ENCODE measurements at places on chromosomes 1 and 21.
A peak's percentile ranks its signal among the peaks of the same experiment; 100 is the strongest.

- no peak for DNase-seq
Observed at GRCh38 chr1:70909262-70909822, 138.3 kb downstream of the PTGER3 start.

DNA sequence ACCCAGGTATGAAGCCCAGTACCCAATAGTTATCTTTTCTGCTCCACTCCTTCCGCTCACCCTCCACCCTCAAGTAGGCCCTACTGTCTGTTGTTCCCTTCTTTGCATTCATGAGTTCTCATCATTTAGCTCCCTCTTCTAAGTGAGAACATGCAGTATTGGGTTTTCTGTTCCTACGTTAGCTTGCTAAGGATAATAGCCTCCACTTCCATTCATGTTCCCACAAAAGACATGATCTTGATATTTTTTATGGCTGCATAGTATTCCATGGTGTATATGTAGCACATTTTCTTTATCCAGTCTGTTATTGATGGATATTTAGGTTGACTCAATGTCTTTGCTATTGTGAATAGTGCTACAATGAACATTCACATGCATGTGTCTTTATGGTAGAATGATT is 2.8 kb upstream of the TP53BP2 start:
- DNase-seq = no peak

DNA sequence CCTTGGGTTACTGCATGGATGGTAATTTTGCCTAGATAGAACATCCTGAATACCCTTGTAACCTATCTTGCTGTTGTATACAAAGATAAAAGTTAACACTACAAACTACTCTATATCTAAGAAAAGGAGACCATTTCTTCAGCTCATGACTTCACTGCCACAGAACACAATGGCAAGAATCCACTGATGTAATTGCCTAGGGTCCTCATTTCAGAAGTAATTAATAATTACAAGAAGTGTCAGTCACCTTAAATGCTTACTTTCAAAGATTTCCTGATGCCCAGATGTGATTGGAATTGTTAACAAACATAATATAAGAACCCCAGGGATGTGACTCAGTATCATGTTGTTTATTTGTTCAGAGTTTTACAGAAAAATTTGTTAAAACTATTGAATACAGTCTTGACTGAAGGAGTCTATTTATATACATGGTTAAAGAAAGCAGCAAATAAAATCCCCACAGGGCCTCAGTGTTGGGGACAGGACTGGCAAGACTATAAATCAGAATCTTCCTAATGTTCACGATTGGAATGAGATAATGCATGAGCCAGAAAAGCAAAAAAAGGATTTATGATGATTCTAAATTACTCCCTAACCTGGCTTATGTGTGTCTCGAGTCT is 83.9 kb downstream of the CRB1 start:
- no peak for DNase-seq

GRCh38 chr1:53833393-53833792 is 4.7 kb downstream of the NDC1 start:
- DNase-seq = no peak

- DNase-seq = no peak
Observed at GRCh38 chr1:32032275-32032615, 18.6 kb downstream of the KHDRBS1 start.

GRCh38 chr1:204894606-204895005 is 23.9 kb downstream of the NFASC start:
- no peak for DNase-seq

GRCh38 chr1:34928699-34929496 is 552 bp downstream of the DLGAP3 start:
- no peak for DNase-seq

- no peak for DNase-seq
Observed at GRCh38 chr1:86756062-86756406, 51.7 kb downstream of the SH3GLB1 start.

DNA sequence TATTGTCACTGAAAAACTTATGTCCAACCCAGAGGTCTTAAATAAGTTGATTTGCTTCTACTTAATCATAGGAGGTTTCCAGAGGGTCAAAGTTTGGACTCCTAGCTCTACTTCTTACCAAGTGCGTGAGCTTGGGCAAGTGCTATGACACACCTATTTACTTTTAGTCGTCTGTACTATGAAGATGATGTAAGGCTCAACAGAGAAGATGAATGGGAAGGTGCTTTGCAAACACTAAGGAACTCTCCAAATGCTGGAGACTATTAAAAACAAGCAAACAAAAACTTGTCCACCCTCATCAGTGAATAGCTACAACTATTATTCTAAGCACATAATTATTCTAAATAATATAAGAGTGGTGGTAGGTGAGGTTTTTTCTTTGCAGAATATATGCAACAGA is 232.3 kb upstream of the USP24 start:
- DNase-seq = no peak

DNA sequence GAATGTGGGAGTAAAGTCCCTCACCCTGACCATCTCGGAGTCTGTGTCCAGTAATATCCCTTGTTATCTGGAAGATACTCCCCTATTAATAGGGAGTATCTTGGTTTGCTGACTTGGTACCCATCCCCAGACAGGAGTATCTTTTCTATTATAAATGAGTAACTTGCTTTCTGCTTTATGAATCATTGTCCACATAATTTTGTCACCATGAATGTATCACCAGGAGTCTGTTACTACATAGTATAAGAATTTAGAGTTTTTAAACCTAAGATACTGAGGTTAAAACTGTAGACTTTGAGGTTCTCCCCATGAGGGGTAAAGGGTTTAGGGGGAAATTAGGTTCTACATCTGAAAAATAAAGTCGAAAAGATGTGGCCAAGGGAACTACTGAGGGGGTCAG is 175.6 kb downstream of the FCRL5 start:
- no peak for DNase-seq

- DNase-seq = no peak
Observed at GRCh38 chr1:84691122-84691783, 992 bp upstream of the SSX2IP start.

DNA sequence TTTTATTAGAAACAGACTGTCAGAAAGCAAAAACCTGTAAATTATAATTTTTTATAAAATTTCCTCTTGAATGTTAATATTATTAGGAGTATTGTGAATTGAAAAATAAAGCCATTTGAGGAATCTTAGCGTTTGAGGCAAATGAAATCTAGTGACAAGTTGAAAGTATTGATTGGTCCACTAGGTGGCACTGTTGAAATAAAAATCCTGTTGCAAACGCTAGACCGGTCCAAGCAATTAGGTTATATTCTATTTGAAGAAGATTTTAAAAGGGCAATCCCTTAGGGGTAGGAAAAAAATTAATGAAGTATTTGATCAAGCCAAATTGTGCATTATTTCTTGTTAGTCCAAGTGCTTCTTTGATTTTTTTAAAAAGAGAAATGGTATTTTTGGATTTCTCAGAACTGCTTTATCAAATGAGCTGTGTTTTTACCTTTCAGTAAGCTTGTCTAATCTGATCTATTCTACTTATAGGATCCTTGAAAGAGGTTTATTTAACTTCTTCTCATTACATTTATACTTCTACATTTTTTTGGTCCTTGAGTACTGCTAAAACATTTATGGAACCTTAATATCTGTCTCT is 57.7 kb downstream of the ATG4C start:
- peak; percentile 89 for DNase-seq

- no peak for DNase-seq
Observed at GRCh38 chr1:234229581-234230387, 143.5 kb upstream of the COA6 start.

GRCh38 chr1:53326598-53327181 is 1.2 kb downstream of the LRP8 start:
- no peak for DNase-seq

- DNase-seq = no peak
Observed at GRCh38 chr1:234494049-234494448, 15.1 kb upstream of the TARBP1 start.

GRCh38 chr1:94553323-94553730 is 11.8 kb upstream of the F3 start:
- no peak for DNase-seq

- no peak for DNase-seq
Observed at GRCh38 chr1:158103861-158104522, 76.7 kb upstream of the CD1D start.

GRCh38 chr1:101144671-101145448 is 92.0 kb upstream of the S1PR1 start:
- no peak for DNase-seq

DNA sequence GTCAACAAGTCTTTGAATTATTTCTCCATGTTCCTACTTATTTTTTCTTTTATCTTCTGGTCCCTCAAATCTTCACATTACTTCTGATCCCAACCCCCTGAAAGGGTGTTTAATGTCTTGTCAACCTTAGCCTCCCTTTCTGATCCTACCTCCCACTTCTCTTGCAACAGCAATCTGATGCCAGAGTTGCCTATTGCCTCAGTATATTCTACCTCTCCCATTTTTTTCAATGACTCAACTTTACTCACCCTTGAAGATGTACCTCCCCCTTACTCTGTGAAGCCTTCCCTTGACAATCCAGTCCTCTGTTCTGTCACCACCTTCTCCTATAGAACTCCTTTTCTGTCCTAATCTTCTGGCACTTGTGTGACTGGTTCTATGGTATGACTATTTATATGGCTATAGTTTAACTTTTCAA is 99.5 kb upstream of the CD55 start:
- no peak for DNase-seq

- DNase-seq = no peak
Observed at GRCh38 chr21:34205811-34206571, 132.6 kb downstream of the MRPS6 start.

DNA sequence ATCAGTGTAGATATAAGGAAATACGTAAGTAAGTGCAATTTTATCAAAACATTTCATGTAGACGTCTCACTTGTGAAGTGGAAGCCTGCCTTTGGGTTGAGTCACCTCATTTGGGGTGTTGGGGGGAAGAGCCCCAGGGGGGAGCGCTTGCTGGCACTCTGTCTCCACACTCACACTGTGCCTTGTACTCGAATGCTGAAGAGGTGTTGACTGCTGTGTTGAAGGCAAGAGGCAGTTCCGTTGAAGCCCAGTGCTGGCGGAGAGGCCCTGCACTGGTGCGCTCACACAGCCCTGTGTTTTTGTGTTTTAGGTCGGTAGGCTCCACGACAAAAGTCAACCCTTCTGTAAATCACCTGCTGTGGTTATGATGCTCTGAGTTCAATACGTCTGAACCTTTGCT is 131.9 kb upstream of the COL6A1 start:
- no peak for DNase-seq

DNA sequence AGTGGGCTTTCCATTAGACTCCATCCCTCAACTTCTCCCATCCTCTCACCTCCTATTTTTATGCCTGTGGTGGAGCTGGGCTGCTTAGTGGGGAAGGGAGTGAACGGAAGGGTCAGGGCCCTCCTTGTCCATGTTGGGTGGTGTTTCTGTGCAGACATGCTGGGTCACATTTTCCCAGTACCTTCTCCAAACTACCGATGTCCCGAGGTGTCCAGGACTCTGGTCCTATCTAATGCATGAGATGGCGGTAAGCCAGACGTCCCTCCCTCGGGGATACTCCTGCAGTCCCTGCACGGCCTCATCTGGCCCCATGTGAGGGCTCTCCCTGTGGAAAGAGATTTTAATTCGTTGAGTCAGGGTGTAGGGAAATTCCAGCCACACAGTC is 61.0 kb downstream of the OBSCN start:
- DNase-seq = no peak

DNA sequence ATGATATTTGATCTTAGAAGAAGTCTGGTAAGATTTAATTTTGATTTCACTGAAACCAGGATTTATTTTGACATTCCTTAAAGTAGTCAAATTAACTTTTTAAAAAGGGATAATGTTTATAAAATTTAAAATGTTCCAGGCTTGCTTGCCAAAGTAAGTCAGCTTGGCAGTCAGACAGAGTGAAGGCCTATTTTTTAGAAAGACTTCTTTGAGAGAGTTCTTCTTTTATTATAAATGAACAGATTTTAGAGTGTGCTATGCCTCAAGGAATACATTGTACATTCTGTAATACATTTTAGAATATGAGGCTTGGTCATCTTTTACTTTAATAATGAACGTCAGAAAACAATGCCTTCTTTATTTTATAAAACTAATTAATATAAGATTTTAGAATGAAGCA is 138.7 kb downstream of the DISP1 start:
- DNase-seq = no peak

- no peak for DNase-seq
Observed at GRCh38 chr1:45536886-45537285, 13.7 kb upstream of the AKR1A1 start.

GRCh38 chr1:24089743-24090555 is 22.0 kb downstream of the MYOM3 start:
- DNase-seq = no peak

GRCh38 chr1:151563376-151563775 is 23.3 kb downstream of the TUFT1 start:
- DNase-seq = no peak

DNA sequence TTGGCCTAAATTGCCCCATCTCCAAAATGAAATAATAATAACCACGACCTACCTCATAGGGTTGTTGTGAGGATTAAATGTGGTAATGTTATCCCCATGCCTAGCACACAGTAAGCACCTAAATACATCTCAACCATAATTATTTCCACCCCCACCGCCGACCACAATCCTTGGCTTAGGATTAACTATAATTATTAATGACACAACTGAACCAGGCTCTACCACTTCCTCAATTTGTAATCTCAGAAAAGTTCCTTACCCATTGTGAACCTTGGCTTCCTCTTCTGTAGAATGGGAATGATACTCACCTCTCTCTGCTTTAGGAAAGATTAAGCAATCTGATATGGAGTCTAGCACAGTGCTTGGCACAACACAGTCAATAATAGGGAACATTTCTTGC is 44.3 kb upstream of the TACSTD2 start:
- DNase-seq = no peak

GRCh38 chr1:84930831-84931230 is 37.8 kb upstream of the LPAR3 start:
- no peak for DNase-seq

DNA sequence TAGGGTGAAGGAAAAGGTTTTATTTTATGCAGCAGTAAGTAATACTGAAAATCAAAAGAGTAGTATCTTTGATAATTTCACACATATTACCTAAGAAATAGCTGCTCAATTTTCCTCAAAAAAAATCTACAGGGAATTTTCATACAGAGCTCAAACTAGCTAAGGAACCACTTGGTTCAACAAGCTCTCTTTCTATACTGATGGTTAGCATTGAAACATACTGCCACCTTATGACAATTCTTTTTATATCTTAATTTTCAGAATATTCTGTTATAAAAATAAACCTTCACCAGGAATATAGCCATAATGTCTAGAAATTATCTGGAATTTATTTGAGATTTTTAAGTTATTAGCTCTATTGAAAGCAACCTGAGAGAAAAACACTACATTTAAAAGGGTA is 142.1 kb downstream of the DPYD start:
- no peak for DNase-seq

- no peak for DNase-seq
Observed at GRCh38 chr1:228987736-228988506, 252.6 kb downstream of the RHOU start.
